ENCODE measurements at places on chromosomes 4 and X.

- DNase-seq = no peak
Observed at GRCh38 chr4:138233313-138234034, 8.7 kb downstream of the SLC7A11 start.

GRCh38 chrX:132636080-132636479 lies 147.2 kb upstream of the MBNL3 start:
- no peak for DNase-seq

- no peak for DNase-seq
Observed at GRCh38 chrX:154727871-154728270, 23.0 kb downstream of the GAB3 start.

DNA sequence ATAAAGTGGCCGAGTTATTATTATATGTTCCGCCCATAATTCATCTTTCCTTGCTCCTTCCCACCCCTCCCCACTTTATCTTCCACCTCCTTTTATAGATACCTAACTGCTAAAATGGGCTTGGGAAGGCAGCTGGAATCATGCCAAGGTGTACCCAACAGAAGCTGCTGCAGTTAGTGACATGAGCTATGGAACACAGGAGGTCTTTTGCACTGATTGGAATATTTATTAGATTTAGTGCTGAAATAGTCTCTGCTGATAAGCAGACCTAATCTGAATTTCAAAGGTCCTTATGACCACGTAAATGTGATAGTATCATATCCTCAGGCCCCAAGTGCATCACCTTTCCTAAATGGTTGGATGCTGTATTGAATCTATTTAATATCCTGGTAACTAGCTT lies 64.9 kb downstream of the HMGB2 start:
- no peak for DNase-seq

GRCh38 chrX:132843363-132843762 lies 115.1 kb downstream of the HS6ST2 start:
- no peak for DNase-seq

DNA sequence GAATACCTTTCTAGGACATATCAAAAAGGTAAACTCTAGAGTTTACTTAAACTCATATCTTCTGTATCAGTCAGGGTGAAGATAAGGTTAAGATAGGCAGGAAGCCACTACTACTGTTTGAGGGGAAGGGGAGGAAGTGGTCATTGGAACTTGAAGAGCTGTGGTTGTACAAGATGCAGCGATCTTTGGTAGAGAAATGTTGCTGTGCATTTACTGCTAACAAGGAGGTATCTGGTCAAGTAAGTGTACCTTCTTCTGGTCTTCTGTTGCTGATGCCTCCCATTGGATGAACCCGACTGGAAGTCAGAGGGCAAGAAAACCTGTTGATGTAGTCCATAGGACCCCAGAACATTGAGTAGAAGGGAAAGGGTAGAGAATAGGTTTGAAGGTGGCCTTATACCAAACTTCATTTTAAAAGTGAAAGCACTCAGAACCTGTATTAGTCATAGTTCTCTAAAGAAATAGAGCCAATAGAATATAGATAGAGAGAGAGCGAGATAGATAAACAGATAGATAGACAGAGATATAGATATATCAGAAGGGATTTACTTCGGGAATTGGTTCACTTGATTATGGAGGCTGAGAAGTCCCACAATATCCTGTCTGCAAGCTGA lies 47.9 kb upstream of the TSPAN5 start:
- peak; percentile 2 for DNase-seq

GRCh38 chrX:15815779-15816437 lies 25.6 kb downstream of the ZRSR2 start:
- no peak for DNase-seq

DNA sequence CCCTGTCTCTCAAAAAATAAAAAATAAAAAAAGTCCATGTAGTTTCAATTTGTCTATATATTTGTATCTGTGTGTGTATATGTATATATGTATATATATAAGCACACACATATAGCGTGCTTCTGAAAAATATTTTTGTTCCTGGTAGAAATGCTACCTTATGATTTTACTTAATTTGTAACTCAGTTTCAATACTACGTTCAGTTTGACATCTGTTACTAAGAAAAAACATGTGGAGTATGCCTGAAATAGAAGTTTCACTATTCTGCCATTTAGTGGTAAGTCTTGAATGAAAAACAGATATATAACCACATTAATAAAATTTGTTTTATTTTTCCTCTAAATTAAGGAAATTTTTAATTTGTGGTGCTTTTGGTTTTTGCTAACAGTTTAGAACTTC lies 14.2 kb downstream of the FSTL5 start:
- no peak for DNase-seq

- peak; percentile 54 for DNase-seq
Observed at GRCh38 chrX:130110379-130111219, at the start of gene ELF4. Gene ELF4 (minus strand): TSS chrX:130110497. CDS start chrX:130081330, 29,167 bp downstream.

GRCh38 chr4:65416891-65417290 lies 253.4 kb downstream of the EPHA5 start:
- no peak for DNase-seq

DNA sequence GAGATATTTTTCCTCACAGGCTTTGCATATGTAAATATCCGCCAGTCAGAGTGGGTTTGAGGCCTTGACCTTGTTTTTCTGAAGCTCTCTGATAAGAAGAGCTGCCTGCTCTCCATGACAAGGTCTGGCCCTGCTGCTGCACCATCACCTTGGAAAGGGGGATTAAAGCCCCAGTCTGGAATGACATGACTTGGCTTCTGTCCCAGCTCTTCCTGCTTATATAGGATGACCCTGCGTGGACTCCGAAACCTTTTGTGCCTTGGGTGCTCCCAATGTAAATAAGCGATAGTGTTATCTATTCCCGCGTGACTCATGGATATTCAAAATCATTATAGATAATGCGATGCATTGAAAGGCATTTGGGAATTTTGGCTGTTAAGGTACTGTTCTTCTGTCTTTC lies 139.3 kb downstream of the BMPR1B start:
- no peak for DNase-seq

DNA sequence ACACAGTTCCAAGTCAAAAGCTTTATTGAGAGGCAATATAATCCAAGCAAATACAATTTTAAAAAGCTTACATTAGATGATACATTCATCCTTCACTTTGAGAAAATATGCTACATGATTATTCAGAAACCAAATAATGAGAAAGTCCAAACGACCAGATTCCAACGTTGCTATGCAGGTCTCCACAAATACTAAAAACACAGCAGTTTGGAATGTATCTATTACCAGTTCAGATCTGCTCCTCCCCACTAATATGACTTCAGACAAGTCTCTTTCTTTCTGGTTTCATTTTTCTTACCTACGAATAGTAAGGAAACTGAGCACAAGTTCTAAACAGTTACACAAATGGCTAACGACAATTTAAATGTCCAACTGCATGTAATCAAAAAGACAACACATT lies 9.5 kb downstream of the NAF1 start:
- no peak for DNase-seq

GRCh38 chr4:40180356-40180755 lies 16.5 kb upstream of the RHOH start:
- DNase-seq = no peak

DNA sequence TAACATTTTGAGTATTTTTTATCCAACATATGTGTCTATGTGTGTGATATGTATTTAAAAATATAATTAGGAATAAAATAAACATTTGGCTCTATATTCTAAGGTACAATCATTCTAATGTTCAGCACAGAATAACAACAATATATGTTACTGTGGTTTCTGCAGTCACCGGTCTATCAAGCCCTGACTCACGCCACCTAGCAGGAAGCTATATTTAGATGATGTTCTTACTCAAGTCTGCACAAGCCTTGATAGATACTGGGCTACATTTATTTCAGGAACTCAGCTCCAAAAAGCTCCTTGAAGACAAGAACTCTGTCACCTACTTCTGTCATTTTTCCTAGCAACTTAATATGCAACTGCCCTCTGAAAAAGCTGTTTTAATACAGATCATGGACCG lies 152.0 kb upstream of the FTHL17 start:
- DNase-seq = no peak

DNA sequence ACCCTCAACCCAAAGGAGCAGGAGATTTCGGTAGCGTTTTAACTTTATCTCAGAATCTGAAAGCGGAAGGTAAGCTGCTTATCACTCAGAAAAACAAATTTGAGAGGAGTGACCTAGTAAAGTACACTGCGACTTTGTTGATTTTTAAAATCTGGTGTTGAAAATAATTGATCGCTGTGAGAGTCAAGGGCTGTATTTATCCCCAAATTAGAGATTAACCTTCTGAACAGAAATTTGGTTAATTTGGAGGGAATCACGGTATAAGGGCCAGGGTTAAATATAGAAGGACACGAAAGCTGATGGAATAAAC lies 212 bp downstream of the CLCN4 start:
- DNase-seq = no peak
